ENCODE measurements at places on chromosomes 2 and 18.

DNA sequence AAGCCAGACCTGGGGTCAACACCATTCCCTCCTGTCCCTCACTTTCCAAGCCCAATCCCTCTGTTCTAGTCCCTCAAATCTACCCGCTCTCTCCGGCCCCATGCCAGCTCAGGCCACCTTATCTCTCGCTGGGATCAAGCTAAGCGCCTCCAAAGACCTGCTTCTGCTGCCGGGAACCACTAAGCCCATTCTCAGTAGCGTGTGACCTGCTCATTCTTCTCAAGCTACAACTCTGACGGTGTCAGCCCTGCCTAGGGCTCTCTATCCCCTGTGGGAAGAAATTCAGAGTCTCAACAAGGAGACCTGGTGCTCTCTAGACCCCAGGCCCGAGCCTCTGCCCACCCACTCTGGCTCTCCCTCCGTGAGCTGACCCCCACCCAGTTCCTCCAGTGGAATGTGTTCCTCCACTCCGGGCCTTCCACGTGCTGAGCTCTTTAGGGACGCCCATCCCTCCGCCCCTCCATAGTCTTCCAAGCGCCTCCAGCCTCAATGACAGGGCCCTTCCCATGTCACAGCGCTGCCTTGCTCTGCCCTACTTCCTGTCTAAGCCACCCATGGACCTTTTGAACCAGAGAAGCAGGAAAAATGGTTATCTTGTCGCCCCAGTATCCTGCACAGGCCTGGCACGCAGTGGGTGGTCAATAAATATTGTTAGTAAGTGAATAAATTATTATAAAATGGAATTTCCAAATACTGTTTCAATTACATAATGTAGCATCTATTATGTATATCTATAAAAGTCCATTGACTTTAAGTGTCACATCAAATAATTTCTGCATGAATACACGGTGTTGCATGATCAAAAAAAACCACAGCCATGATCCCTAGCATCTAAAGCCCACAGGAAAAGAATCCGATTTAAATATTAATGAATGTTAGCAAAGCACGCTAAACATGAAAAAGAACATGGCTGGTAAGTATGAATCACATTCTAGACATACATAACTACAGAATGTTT lies 127.6 kb downstream of the ZNF516 start:
- no peak for DNase-seq

- peak; percentile 70 for DNase-seq
These were observed 533 bp downstream of the CXCR4 start for GRCh38 chr2:136117391-136117841.

GRCh38 chr2:8984855-8985254 lies 18.6 kb downstream of the MBOAT2 start:
- DNase-seq = no peak

- no peak for DNase-seq
These were observed 342.6 kb downstream of the CTNNA2 start for GRCh38 chr2:79855264-79856006.

GRCh38 chr2:190888449-190888848 lies 7.8 kb downstream of the GLS start:
- DNase-seq = no peak

GRCh38 chr2:220043990-220044335 lies 416.5 kb downstream of the SLC4A3 start:
- DNase-seq = no peak

DNA sequence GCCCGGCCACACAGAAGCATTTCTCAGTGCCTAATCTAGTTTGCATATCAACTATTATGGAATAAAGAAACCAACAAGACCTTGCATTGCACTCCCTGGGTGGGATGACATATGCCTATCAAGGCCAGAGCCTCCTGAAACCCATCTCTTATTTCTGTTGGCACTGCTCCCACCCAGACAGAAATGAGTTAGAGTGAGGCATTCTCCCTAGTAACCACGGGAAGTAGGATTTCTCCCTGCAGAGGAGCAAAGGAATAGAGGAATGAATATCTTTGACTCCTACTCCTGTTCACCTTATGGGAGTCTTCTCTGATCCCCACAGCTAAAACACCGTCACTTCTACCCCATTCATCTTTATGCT lies 24.2 kb upstream of the SCYGR1 start:
- DNase-seq = no peak

DNA sequence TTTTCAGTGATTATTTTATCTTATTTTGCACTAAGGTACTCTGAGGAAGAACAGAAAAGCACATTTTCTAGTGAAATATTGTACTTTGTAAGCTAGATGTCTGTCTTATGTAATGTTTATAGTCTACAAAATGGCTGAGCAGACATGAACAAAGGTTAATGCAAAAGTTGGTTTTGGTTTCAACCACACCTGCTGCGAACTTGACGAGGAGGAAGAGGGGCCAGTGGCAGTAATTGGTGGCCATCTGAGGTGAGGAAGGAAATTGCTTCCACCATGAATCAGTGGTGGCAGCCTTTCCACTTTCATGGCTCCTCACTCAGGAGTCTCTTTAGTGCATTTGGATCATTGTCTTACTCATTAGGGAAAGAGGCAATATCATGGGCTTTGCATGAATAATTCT lies 894.2 kb downstream of the CNTNAP5 start:
- DNase-seq = no peak

DNA sequence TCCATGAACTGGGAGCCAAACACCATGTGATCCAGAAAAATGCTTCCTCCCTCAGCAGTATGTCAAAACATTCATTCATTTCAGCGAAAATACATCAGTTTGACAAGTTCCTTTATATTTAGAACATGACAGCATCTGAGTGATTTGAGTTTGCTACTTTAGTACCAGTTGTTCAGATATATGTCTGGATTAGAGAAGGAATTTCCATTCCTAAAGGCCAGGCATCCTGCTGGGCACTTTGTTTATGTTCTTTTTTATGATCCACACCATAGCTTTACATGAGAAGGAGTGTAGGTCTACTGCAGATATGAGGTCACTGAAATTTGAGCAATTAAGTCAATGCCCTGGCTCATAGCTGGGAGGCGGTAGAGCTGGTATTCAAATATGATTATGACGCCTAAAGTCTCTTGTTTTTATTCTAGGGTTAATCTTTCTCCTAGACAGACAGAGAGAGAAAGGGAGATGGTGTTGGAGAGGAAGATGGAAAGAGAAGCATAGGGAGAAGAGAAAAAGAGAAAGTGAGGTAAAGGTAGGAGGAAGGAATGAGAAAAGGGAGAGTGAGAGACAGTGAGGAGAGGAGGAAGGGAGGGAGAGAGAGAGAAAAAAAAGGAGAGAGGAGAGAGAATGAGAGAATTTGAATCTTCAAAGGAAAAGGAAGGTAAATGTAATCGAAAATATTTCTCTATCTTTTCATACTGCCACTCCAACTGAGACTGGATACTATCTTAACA lies 839.5 kb upstream of the FANCL start:
- no peak for DNase-seq

DNA sequence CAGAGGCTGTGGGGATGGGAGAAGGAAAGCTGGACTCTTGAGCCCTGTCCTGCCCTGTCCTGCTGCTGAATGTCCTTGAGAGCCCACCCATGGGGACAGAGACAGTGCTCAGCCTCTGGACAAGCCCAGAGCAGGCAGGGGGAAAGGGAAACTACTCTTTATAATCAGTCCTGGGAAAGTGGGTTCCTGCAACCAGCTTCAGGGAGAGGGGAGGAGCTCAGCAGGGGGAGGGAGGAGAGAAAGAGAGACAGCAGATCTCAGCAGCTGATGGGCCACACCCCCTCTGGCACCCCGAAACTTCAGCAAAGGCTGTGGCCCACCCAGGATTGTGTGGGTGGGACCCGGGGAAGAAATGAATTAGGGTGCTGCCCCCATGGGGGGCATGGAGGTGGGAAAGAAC lies 11.6 kb downstream of the ECEL1 start:
- DNase-seq = no peak

GRCh38 chr2:25983735-25984134 lies 1.4 kb upstream of the KIF3C start:
- DNase-seq = no peak

DNA sequence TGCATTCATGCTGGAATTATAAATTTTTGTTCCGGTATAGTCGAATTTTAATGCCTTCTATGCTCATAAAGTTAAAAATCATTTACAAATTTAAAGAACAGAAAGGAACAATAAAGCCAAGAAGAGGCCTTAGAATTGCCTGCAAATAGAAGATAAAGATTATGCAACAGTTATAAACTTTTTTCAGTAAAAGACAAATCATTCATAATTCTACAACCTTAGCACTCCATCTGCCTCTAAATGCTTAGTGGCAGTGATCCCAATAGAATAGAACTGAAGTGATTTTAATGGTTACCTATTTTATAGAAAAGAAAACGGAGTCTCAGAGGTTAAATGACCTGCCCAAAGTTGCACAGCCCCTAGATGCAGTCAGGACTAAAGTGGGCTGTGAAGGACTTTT lies 211.2 kb downstream of the AGPS start:
- no peak for DNase-seq

DNA sequence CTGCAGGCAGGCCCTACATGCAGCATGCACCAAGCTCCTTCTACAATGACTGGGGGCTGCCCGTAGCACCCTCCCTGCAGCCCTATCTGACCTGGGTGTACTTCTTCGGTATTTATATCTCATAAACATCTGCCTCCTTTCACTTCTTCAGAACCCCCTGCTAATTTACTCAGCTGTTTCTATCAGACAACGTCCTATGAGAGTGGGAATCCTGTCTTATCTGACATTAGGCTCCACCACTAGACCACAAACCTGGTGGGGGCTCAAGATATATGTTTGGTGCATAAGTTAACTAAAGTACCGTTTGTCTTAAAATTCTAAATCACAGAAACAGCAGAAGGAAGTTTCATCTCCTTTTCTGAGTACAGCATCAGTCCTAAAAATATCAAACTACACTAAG lies 10.6 kb downstream of the HSBP1L1 start:
- DNase-seq = no peak

- no peak for DNase-seq
These were observed 789.6 kb upstream of the SLC8A1 start for GRCh38 chr2:41241325-41242000.

GRCh38 chr2:239081622-239082021 lies 233.7 kb downstream of the TWIST2 start:
- DNase-seq = no peak

DNA sequence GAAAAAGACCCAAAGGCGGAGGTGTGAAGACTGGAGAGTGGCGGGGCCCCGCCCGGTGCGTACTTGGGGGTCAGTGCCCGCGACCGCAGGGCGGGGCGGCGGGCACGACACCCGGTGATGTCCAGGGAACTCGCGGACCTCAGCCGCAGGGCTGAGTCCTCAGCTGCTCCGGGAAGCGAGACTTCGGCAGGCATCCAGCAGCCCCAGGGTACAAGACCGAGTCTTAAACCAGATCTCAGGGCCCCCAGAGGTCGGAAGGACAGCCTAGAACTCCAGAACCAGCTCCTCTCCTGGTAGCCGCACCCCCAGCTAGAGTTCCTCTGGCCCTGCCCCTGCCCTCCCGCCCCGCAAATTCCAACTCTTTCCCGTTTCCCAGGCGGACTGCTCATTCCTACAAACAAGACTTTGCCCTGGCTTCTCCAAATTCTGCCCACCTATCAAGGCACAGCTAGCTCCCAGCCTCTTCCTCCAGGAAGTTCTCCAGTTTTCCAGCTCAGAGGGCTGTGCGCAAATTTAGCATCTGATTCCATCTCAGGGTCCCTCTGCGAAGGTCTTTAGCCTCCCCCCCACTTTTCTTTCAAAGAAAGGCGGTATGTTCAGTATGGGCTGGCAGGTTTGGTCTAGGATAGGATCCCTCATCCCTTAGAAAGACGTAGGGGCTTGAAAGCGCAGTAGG lies 26.0 kb upstream of the NOTO start:
- DNase-seq = no peak

GRCh38 chr2:105373895-105374401 lies 24.9 kb downstream of the FHL2 start:
- DNase-seq = no peak

GRCh38 chr2:102872388-102872787 lies 110.6 kb downstream of the TMEM182 start:
- no peak for DNase-seq

GRCh38 chr2:47167149-47167548 lies 12.0 kb upstream of the STPG4 start:
- DNase-seq = no peak

DNA sequence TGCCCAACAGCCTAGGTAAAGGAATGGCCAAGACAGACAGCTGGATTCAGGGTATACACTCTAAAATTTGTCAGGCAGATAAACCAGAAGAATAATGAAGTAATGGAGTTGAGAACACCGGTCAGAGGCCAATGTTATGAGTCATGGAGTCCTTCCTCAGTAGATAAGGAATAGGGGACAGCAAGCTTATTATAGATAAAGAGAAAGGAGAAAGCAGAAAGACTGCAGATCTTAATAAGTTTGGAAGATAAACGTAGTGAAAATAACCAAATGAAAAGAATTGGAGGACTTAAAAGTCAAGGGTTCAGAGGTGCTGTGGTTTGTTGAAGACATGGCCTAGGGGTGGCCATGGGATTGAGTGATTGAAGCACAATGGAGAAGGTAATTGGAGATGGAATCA lies 63.5 kb upstream of the NFE2L2 start:
- DNase-seq = no peak

- DNase-seq = no peak
These were observed 145.9 kb upstream of the COPS8 start for GRCh38 chr2:236939721-236940231.

- DNase-seq = peak; percentile 94
These were observed at the start of gene STAT4 for GRCh38 chr2:191150600-191151330. TSS of gene STAT4 (minus strand) at chr2:191150994. CDS start at chr2:191148203, 2,791 bp downstream.

DNA sequence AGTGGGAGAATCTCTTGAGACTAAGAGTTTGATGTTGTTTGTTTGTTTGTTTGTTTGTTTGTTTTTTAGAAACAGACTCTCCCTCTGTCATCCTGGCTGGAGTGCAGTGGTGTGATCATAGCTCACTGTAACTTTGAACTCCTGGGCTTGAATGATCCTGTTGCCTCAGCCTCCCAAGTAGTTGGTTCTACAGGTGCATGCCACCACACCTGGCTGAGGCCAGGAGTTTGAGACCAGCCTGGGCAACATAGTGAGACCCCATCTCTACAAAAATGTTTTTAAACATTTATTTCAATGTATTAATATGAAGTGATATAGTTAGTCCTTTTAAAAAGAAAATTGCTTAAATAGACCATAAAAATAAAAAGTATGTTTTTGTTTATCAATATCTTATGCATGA lies 35.6 kb downstream of the MAP3K19 start:
- DNase-seq = no peak

GRCh38 chr2:72095364-72095763 lies 52.3 kb downstream of the CYP26B1 start:
- DNase-seq = no peak

DNA sequence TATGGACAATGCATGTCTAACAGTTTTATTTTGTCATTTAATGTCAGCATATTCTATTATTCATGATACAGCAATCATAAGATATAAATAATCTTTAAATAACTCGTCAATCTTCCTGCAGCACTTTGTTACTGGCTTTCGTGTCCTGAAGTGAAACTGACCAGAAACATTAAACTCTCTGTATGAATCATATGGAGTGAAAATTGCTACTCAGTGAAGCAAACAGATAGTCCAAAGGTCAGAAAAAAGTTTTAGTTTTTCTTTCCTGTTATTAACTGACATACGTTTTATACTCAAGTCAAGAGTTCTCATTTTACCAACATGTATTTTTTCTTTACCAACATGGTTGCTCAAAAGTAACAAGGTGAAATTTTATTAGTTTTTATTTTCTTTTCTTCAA lies 106.8 kb upstream of the GALNT5 start:
- DNase-seq = no peak
